Stimulated activated CD8-positive, alpha-beta memory T cell treated with anti-CD3 and anti-CD28 coated beads, Interleukin-7, amount 100 ng/mL, for 24 hours (primary cell): ENCODE measurements at places on chromosomes 5 and 9.

- DNase-seq: no peak
These were observed 59.2 kb downstream of the CRB2 start for GRCh38 chr9:123414936-123415930.

- no peak for DNase-seq
These were observed 28.2 kb downstream of the CACNA1B start for GRCh38 chr9:137905740-137906139.

GRCh38 chr9:68780720-68781119 is 75.7 kb downstream of the PIP5K1B start:
- DNase-seq: no peak

DNA sequence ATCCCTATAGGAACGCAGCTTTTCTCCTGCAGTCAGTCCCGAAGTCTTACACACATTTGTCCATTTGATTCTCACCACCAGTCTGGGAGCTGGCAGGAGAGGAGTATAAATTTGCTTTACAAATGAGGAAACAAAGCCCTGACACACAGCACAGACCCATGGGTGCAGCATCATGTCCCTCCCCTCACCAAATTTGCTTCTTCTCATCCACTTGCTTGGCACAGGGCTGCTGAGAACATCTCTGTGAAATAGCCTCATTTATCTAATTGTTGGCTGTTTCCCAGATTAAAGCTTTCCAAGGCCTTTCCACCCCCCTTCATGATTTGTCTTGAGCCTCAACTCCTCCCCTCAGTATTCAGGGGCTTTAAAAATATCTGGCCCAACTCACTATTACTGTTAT is 11.3 kb upstream of the ADRB2 start:
- DNase-seq: no peak

DNA sequence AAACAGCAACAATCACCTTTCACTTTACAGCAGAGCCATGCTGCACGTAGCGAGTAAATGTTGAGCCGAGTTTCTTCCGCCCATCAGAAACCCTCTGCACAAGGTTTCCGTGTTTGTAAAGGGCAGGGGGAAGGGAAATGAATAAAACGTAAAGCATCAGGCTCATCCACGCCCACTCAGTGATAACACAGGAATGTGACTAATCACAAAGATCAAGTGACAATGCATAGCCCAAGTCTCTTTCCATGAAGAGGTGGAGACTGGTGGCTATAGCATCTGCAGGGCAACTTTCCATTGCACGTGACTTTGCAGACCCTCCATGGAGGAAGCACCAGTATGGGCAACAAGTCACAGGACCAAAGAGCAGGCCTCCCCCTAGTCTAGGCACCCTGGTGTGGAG is 56.6 kb downstream of the CAMSAP1 start:
- DNase-seq: no peak

DNA sequence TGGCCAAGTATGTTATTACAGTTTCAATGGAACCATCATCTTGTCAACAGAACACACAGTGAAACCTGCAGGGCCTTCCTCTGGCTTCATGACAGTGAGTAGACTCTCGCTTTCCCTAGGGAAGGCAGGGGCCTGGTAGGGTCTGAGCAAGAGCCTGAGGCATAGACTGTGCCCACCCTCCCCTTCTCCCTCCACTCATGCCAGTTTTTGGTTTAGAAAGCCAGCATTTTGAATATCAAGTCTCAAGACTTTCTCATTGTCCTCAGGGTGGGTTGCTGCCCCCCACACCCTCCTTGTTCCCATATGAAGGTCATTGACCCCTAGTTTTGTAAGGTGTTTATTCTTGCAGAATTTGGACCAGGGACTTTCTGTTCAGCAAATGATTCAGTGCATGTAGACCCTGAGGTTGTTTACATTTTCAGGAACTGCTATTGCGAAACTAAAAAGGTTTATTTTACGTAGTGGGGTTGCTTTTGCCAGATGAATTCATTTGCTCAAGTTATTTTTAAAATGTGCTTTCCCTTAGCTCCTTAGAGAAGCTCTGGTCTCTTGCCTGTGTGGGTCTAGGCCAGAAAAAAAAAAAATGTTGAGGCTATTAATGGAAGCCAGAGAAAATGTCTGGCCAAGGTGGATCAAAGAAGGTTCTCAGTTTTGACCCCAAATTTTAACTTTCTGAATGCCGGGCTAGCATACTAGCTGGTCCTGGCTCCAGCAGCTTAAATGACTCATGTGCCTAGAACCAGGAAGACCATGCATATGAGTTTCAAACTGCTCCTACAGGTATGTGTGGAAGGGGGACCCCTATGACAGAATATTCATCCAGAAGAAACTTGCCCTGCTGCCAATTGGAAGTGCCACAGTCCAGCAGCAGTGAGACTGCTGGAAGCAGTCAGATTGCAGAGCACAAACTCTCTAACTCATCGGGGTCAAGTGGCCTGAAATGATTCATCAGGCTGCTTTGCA is 10.1 kb upstream of the MOB3B start:
- no peak for DNase-seq

GRCh38 chr5:171673328-171673727 is 112.3 kb upstream of the SMIM23 start:
- no peak for DNase-seq

GRCh38 chr9:120949290-120949689 is 22.7 kb upstream of the TRAF1 start:
- DNase-seq: no peak

DNA sequence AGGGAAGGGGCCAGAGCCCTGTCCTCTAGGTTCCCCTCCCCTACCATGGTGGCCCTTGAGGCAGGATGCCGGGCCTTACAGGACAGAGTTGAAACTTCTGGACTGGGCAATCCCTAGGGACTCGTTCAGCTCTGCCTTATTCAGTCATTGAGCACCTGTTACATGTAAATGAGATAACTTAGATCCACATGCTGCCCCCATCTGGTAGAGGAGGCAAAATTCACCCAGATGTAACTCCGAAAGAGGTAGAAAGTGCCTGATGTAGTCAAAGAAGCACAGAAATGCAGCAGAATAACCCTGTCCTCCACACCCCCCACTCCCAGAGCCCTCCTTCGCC is 1.5 kb downstream of the GGTA1 start:
- no peak for DNase-seq

DNA sequence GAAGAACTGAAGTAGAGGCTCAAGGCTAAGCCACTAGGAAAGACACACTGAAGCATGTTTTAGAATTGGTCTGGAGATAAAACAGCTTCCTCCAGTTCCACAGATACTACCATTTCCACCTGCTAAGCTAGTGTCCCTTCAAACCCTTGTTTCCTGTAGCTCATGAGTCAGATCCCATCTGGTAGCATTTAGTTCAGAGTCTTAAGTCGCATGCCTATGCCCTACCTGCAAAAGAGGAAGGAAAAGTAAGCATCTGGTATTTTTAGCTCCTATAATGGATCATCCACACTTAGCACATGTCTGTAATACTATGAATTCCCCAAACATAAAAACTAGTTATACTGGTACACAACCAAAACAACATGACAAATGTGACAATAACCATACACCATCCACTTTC is 92.1 kb downstream of the CDKN2A start:
- no peak for DNase-seq

GRCh38 chr5:105877592-105877991 is 1793.1 kb downstream of the EFNA5 start:
- no peak for DNase-seq

DNA sequence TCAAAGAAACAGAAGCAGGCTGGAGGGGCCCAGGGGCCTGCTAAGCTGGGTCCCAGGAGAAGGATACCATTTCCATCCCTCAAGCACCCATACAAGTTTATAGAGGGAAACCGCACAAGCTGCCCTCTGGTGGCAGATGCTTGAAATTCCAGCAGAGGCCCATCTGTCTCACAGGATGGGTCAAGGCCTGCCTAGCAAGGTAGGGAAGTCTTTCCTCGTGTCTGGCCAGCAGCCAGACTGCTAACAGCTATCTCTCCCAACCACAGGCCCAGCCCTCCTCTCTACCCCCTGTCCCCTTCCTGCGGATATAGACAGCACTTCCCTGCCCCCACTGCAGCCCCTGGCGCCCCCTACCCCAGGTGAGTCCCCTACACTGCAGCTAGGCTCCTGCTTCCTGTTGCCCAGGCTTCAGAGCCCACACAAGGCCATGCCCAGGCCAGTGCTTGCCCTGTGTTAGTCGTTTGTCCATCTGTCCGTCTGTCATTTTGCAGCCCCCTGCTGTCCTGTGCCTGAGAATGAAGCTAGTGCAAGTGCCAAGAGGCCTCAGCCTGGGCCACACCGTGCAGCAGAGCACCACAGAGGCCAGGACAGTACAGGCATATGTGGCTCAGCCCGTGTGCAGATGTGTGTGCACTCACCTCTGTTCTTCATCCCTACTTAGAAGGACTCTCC is 26.2 kb downstream of the TCF7 start:
- no peak for DNase-seq

- no peak for DNase-seq
These were observed 1293.8 kb downstream of the PTPRD start for GRCh38 chr9:9319007-9319406.

- no peak for DNase-seq
These were observed 57.9 kb upstream of the ANKH start for GRCh38 chr5:14929293-14930065.

GRCh38 chr5:65808251-65808741 is 86.3 kb downstream of the NLN start:
- no peak for DNase-seq

DNA sequence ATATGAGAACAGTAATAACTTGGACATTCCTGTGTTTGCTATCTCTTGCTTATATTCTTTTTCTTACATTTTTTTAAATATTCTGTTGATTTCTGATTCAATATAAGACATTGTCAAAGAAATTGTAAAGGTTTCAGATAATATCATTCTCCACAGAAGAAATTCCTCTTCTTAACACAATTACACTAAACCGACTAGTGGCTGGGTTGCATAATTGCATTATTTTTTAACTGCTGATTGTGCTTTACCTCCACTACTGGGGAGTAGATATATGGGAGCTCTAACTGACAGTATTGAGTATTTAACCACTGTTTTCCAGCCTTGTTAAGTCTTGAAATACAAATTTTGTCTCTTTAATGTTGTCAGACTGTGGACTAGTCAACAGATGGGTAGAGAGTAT is 723.8 kb upstream of the EDIL3 start:
- DNase-seq: no peak

DNA sequence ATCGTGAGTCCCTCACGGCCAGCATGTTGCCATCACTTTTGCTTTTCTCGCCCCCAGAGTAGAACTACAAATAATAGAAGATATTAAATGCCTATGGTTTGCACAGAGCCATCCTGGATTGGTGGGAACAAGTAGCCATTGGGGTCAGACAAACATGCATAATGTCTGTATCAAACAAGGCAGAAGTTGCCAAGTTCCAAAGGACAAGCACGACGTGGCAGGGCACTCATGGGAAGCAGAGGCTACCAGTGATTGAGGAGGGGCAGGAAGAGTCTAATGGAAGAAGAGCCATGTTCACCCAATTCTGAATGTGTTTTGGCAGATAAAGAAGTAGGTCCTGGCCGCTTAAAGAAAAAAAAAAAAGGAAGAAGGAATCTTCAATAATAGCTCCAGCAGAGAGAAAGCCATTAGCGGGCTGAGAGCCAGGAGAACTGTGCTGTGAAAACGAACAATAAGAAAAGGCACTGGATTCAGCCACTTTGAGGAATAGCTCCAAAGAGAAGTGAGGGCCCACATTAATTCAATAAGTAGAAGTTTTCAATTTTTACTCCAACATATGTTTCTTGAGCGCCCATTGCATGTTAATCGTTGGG is 153.7 kb upstream of the ADCY2 start:
- no peak for DNase-seq

- no peak for DNase-seq
These were observed 365.3 kb downstream of the BNC2 start for GRCh38 chr9:16505199-16505598.

GRCh38 chr5:53008751-53009150 is 19.6 kb downstream of the ITGA2 start:
- DNase-seq: no peak

GRCh38 chr9:8859416-8859815 is 1059.8 kb upstream of the DMAC1 start:
- no peak for DNase-seq

GRCh38 chr5:137957948-137958347 is 68.7 kb downstream of the PKD2L2 start:
- no peak for DNase-seq

GRCh38 chr5:90871391-90871991 is 312.9 kb downstream of the ADGRV1 start:
- no peak for DNase-seq

GRCh38 chr5:88956416-88956815 is 73.4 kb upstream of the MEF2C start:
- DNase-seq: no peak

DNA sequence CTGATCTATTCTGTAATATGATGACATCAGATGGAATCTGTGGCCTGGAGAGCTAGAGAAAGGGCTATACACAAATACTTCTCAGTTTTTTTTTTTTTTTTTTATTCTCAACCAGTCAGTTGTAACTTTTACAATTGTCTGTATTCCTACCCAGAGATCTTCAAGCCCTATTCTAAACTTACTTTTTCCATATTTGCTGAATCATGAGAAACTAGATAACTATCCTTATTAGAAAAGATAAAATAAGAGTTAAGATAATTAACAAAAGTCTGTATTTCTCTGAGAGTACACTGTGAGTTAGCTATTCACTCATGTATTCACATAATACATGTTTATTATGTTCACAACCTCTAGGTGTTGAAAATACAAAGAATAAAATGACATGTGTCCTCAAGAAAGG is 1575.9 kb downstream of the EFNA5 start:
- DNase-seq: no peak

- DNase-seq: no peak
These were observed 114.2 kb downstream of the GOLPH3 start for GRCh38 chr5:32059761-32060530.
